ENCODE measurements at places on chromosomes 12 and 14.

- H3K36me3 ChIP-seq = no peaks in the 10 kb centered on the region
- peaks cover 6% of the 10 kb centered on the region for H3K27me3 ChIP-seq
- no peak overlapping the region for H3K27ac ChIP-seq
- peak; percentile 23 for DNase-seq
- no peaks in the 10 kb centered on the region for H3K4me1 ChIP-seq
Observed at GRCh38 chr12:48489012-48489411, 6.7 kb downstream of the C12orf54 start.

- peaks cover 2% of the 10 kb centered on the region for H3K4me1 ChIP-seq
- H3K27ac ChIP-seq = no peak overlapping the region
- DNase-seq = no peak
- H3K4me3 ChIP-seq = no peak overlapping the region
- peaks cover 40% of the 10 kb centered on the region for H3K36me3 ChIP-seq
Observed at GRCh38 chr12:132623072-132623869, 4.7 kb downstream of the P2RX2 start.

- DNase-seq = no peak
- no peaks in the 10 kb centered on the region for H3K27me3 ChIP-seq
- no peaks in the 10 kb centered on the region for H3K4me1 ChIP-seq
- no peaks in the 10 kb centered on the region for H3K36me3 ChIP-seq
Observed at GRCh38 chr14:101151226-101151926, 247.9 kb upstream of the RTL1 start.

GRCh38 chr12:103627189-103627855 is 40.2 kb downstream of the STAB2 start:
- no peaks in the 10 kb centered on the region for H3K4me1 ChIP-seq
- no peak overlapping the region for H3K4me3 ChIP-seq
- peaks cover 20% of the 10 kb centered on the region for H3K27me3 ChIP-seq
- no peaks in the 10 kb centered on the region for H3K36me3 ChIP-seq
- H3K27ac ChIP-seq = no peak overlapping the region
- no peak for DNase-seq
